Hematopoietic multipotent progenitor cell treated with erythropoietin and hydrocortisone succinate and interleukin-3 and kit ligand, for 17 days (in vitro differentiated cells): ENCODE measurements at places on chromosomes 4 and X.

DNA sequence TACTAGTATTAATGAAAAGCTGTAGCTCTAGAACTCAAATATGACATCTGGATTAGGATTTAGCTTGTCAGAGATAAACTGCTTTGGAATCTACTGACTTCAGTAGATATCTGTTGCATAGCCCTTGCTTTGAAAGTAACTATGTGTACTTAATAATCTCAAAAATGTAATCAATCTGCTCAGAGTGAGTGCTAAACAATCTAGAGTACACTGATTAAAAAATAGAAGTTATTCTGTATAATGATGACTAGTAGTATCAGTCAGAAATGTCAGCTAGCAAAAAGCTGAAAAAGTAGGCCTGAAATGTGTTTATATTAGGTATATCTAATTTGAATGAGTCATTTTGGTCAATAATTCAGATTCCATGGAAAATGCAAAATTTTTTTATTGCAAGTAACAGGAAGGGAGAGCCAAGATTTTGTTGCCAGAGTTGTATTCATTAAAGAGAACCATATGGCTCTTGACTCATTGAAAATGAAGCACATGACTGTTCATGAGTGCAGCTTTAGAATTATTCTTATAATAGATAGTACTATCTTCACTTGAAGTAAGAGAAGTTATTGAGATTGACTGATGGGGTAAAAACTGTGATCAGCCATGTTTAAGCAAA is 20.0 kb downstream of the CLCN3 start:
- no peak for DNase-seq

- no peak for DNase-seq
These were observed 241.3 kb upstream of the SFRP2 start for GRCh38 chr4:154030152-154030551.

DNA sequence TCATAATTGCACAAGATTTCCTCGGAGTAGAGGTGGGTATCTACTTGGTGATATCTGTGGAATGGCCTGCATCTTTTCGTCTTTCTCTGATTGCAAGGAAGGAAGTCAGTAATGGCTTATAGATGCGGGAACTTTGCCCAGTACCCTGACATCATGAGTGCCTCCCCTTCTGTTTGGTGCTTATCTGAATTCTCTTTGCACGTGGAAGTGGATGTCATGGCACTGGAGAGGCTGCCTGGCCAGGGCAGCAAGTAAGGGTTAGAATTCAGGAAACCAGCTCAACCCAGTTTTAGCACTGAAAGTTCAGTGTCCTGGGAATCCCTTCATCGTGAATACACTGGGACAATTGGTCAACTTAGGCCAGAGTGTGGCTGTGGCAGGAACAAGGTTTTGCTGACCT is 83.5 kb upstream of the RAPGEF2 start:
- no peak for DNase-seq

DNA sequence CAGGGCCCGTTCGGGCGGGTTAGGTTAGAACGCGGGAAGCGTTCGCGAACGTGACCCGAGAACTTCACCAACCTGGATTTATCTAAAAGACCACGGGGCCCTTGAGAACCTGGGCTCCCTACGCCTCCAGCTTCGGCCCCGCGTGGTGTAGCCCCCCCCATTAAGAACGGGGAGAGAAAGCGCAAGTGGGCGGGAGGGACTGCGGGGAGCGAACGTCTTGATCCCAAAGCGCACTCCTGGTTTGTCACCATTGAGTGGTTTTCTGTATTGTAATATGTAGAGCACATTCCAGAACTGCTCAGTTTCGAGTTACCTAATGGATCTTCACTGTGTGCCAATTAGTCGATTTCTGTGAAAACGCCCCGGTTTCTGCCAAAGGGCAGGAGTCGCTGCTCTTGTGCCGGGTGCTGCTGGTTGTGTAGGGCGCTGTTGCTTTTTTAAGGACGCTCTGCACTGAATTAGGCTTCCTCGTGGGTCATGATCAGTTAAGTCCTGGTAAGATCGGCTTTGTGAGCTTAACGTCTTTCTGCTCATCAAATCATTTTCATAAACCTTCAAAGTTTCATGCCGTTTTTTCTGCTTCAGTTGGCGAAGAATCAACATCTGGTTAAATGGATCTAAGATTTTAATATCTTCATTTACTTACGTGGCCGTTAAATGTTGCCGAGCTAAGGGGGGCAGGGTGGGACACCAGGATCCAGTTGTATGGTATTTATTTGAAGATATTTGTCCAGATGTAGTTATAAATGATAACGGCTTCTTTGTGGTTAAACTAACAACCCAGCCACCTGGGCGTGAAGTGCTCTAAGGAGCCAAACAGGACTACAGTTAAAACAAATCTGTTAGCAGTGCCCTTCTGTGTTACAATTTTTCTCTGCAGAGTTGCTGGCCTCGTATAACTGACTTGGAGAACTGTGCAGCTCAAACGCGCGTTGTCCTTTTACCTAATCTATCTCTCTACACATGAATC is 809 bp downstream of the MND1 start:
- DNase-seq = peak; percentile 39

GRCh38 chrX:69211701-69212100 is 46.4 kb upstream of the PJA1 start:
- no peak for DNase-seq

DNA sequence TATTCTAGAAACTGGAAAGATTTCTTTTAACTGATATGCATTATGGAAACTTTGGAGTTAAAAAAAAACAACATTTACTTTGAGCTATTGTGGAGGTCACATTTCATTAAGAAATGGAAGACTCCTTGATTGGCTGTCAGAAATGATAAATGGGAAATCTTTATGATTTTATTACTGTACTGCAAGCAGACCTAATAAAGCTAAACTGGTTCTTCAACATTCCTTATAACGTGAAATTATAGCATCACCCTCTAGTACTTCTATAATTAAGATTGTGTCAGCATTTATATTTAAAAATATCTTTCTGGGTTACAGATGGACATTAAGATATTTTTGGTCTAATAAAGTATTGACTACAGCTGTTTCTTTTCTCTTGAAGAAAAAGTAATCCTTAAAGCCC is 213.8 kb upstream of the PACRGL start:
- no peak for DNase-seq

GRCh38 chrX:30495468-30495867 is 82.1 kb downstream of the TASL start:
- no peak for DNase-seq
